Effector memory CD8-positive, alpha-beta T cell (primary cell): ENCODE measurements at places on chromosomes 16 and 17.

DNA sequence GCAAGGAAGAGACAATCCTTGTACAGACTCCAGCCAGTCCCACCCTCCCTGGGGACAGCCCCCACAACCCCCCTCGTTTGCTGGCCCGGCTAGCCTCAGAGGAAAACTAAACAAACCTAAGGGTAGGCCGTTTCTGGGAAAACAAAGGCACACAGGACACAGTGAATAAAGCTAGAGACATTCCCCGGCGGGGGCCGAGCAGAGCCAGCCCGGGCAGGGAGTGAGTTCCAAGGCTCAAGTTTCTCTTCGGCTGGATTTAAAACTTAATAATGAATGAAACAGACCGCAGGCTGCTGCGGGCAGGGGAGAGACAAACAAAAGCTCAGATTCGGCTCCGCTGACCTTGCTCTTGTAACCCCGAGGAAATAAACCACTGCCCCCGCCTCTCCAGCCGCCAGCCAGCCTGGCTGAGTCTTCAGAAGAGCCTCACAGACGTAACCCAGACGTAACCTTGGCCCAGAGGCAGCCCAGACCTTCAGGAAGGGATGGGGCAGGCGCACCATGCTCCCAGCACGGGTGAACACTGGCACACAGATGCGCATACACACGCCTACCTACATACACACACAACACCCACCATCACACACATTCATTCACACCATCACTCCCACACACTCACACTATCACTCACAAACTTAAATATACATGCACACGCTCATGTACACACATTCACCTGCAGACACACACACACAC lies 216.0 kb downstream of the ZNF423 start:
- no peaks in the 10 kb centered on the region for H3K4me1 ChIP-seq
- no peak overlapping the region for H3K27ac ChIP-seq
- peaks cover 10% of the 10 kb centered on the region for H3K27me3 ChIP-seq
- H3K4me3 ChIP-seq: no peak overlapping the region
- H3K36me3 ChIP-seq: no peaks in the 10 kb centered on the region
- DNase-seq: no peak

DNA sequence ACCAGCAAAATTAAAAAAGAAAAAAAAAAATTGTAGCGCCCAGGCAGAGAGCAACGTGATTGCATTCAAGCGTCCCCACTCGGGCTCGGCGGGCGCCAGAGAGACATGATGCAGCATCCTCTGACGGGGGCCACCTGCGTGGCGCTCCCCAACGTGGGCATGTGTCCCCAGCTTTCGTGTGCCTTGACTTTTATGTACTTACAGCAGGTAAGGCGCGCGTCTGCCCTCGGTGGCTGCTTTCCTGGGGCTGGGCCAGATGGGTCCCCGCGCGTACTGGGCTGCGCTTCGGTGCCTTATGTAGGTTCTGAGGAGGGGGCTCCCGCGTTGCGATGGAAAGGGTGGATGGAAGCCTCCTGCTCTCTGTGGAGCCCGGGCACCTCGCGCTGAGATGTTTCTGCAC lies 28.4 kb upstream of the RBFOX1 start:
- H3K27ac ChIP-seq: no peak overlapping the region
- no peaks in the 10 kb centered on the region for H3K4me1 ChIP-seq
- H3K4me3 ChIP-seq: no peak overlapping the region
- DNase-seq: no peak

DNA sequence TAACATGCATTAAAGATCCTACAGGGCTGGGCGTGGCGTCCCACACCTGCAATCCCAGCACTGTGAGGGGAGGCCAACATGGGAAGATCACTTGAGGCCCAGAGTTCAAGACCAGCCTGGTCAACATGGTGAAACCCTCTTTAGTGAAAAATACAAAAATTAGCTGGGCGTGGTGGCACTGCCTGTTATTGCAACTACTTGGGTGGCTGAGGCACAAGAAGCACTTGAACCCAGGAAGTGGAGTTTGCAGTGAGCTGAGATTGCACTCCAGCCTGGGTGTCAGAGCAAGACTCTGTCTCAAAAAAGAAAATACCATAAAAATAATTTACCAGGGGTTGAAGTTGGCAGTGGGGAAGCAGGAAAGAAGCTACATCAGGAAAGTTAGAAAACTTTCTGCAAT lies 12.9 kb downstream of the TXNDC11 start:
- H3K36me3 ChIP-seq: peaks cover 90% of the 10 kb centered on the region
- H3K4me1 ChIP-seq: peaks cover 11% of the 10 kb centered on the region
- DNase-seq: no peak
- no peaks in the 10 kb centered on the region for H3K27me3 ChIP-seq
- H3K27ac ChIP-seq: no peak overlapping the region

DNA sequence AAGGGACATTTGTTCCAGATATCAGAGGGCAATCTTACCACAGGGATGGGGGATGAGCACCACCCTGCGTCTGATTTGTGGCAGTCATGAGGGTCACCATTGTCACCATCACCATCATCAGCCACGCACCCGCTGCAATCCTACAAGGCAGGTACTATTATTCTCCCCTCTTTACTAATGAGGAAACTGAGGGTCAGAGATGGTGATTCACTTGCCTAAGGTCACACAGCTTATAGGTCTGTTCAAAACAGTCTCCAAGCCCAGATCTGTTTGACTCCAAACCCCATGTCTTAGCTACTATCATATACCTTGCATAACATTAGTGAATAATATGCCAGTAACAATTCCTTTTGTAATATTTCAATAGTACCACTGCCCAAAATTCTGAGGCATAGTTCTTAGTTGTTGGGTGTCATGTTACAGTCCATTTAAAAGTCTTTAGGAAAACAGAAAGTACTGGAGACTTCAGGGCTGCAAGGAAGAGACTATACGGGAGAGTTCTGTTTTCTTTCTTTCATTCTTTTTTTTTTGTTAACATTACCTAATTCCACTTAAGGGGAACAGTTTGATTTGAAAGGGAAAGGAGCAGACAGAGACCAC lies 166.4 kb downstream of the C16orf95 start:
- no peak for DNase-seq
- no peaks in the 10 kb centered on the region for H3K27me3 ChIP-seq
- H3K27ac ChIP-seq: no peak overlapping the region
- H3K4me1 ChIP-seq: no peaks in the 10 kb centered on the region
- H3K36me3 ChIP-seq: no peaks in the 10 kb centered on the region
- H3K4me3 ChIP-seq: no peak overlapping the region

DNA sequence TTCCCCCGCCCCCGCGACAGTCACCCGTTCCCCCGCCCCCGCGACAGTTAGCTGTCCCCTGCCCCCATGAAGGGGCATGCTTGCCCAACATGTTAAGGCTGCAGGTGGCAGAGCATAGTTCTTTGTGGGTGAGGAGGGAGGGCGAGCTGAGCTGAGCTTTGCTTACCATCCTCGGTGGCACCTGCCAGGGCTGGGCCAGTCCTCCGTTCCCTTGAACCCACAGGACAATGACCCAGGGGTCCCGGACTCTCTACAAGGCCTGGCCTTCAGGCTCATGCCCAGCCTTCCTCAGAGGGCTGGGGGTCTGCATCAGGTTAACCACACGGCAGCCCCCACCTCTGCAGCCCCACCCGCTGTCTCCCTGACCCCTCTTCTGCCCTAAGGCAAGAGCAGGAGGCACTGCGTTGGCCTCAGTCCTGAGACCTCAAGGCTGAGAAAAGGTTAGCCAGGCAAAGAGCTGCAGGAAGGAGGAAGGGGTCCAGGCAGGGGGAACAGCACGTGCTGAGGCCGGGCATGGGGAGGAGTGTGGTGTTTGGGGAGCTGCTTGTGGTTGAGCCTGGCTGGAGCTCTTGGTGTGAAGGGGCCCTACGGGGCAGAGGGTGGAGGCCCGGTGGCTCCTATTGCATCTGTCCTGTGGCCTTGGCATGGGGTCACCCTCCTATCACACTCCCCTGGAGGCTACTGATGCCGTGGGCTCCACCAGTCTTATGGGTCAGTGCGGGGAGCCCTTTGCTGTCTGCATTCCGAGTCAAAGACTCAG lies 11.4 kb upstream of the DOC2B start:
- peaks cover 15% of the 10 kb centered on the region for H3K27me3 ChIP-seq
- no peak overlapping the region for H3K4me3 ChIP-seq
- DNase-seq: no peak
- H3K36me3 ChIP-seq: no peaks in the 10 kb centered on the region
- H3K4me1 ChIP-seq: no peaks in the 10 kb centered on the region

DNA sequence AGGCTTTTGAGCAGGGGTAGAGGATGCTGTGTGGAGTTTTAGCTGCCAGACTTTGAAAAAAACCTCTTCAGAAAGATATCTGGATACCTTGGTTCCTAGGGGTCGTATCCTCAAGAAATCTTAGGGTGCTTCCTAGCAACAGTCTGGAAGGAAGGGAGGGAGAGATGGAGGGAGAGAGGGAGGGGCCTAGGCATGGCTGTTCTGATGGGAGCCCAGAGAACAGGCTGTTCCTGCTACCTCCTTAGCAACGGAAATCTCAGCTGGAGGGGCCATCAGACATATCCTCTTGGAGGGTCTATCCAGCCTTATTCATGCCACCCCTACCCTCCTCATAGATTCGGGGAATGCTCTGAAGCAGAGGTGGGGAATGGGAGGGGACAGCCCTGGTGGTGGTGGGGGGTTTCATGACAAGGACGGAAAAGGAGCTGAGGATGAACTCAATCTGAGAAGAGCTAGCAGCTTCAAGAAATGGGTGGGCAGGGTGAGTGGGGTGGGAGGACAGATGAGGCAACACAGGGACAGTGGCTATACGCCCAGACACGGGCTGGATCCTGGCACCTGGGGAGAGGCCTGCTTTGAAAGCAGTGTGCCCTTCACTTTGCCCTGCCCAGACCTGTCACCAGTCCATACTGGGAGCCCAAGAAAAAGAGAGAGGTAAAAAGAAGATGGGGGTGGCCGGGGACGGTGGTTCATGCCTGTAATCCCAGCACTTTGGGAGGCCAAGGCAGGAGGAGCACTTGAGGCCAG lies 2.9 kb upstream of the THRA start:
- peaks cover 4% of the 10 kb centered on the region for H3K36me3 ChIP-seq
- H3K27ac ChIP-seq: no peak overlapping the region
- peaks cover 21% of the 10 kb centered on the region for H3K4me1 ChIP-seq
- H3K4me3 ChIP-seq: no peak overlapping the region
- no peak for DNase-seq

DNA sequence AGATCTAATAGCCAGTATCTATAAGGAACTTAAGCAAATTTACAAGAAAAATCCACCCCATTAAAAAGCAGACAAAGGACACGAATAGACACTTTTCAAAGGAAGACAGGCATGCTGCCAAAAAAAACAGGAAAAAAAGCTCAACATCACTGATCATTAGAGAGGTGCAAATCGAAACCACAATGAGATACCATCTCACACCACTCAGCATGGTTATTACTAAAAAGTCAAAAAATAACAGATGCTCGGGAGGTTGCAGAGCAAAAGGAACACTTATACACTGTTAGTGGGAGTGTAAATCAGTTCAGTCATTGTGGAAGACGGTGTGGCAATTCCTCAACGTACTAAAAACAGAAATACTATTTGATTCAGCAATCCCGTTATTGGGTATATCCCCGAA lies 9.6 kb downstream of the STX8 start:
- H3K4me1 ChIP-seq: peaks cover 19% of the 10 kb centered on the region
- H3K27ac ChIP-seq: peak overlapping the region; percentile 82
- peaks cover 19% of the 10 kb centered on the region for H3K36me3 ChIP-seq
- H3K4me3 ChIP-seq: peak overlapping the region; percentile 72

DNA sequence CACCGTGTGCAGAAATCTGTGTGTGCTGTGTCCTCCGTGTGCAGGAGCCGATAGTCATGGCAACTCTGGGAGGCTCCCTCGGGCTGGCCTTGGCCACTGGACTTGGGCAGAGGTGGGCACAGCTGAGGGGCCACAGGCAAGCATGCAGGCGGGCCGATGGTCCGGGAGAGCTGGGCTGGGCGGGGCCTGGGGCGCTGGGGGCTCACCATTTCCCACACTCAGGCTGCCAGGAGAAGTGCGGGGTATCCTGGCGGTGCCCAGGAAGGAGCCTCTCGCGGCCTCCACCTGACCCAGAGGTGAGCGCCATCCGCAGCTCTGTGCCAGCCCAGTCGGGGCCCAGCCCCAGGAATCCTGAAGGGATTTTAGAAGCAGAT lies 28.4 kb downstream of the BAHCC1 start:
- peaks cover 33% of the 10 kb centered on the region for H3K27me3 ChIP-seq
- DNase-seq: no peak
- H3K4me3 ChIP-seq: no peak overlapping the region
- peaks cover 10% of the 10 kb centered on the region for H3K36me3 ChIP-seq

DNA sequence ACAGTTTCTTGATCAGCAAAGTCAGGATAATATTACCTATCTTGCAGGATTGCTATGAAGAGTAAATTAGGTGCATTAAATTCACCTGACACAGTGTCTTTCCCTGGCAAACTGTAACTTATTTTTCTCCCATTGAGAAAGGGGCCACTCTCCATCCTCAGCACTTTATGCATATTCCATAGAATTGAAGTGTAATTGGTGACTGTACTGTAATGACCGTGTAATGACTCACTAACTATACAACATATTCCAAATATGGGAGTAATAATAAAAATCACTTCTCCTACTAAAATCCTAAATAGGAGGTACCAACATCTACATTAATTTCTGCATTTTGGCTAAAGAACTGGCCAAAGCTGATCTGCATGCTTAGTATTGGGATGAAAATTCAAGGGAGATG lies 141.9 kb upstream of the NOG start:
- DNase-seq: no peak
- no peak overlapping the region for H3K27ac ChIP-seq

DNA sequence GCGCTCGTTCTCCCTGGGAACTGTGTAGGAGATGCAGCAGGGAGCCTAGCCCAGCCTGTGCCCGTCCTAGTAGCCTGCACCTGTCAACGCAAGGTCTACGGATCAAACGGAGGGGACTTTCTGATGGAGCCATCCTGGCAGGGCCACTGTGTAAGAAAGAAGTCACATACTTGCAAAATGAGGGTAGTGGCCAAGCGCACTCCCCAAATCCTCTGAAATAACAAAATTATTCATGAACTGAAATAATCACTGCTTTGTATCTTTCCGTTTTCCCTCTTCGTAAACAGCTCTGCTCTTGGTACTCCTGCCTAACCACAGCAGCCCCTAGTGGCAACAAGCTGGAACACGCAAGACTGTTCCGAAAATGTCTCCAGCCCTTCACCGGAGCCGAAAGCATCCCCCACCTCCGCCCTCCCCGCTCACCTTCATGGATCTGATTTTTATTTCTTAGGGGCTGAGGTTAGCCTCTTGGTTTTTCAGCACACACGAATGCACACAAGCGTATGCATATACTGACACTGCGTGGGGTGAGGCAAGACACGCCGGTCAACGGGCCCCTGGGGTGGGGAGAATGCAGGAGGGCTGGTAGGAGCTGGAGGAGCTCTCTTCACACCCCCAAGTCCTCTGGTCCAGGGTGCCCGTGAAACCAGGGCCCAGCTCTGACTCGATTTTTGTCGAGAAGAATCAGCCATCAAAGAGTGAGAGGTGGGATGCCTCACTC lies 100.8 kb downstream of the ABCC12 start:
- H3K27me3 ChIP-seq: peaks cover 46% of the 10 kb centered on the region
- H3K4me1 ChIP-seq: peaks cover 8% of the 10 kb centered on the region
- H3K36me3 ChIP-seq: no peaks in the 10 kb centered on the region
